Left hindlimb (tissue), 1 donor: ENCODE measurements at places on chromosomes 7 and 10.
A peak's percentile ranks its signal among the peaks of the same experiment; 100 is the strongest.

- DNase-seq: no peak
Measured at GRCh38 chr7:11252705-11253272, 279.1 kb downstream of the PHF14 start.

GRCh38 chr10:21161647-21162046, 264.5 kb upstream of the NEBL start:
- DNase-seq: no peak

DNA sequence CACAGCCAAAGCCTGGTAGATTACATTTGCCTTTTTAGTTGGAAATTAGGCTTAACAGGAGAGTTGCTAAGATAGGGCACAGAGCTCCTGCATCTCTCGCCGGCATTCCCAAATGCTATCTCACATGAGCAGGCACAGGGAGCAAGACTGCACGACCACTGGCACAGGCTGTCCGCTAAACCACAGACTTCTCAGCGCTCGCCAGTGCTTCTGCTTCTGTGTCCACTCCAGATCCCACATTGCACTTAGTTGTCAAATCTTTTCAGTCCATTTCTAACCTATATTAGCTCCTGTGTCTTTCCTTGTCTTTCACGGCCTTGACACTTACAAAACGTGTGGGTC, 138.9 kb downstream of the EGFR start:
- DNase-seq: peak; percentile 31

DNA sequence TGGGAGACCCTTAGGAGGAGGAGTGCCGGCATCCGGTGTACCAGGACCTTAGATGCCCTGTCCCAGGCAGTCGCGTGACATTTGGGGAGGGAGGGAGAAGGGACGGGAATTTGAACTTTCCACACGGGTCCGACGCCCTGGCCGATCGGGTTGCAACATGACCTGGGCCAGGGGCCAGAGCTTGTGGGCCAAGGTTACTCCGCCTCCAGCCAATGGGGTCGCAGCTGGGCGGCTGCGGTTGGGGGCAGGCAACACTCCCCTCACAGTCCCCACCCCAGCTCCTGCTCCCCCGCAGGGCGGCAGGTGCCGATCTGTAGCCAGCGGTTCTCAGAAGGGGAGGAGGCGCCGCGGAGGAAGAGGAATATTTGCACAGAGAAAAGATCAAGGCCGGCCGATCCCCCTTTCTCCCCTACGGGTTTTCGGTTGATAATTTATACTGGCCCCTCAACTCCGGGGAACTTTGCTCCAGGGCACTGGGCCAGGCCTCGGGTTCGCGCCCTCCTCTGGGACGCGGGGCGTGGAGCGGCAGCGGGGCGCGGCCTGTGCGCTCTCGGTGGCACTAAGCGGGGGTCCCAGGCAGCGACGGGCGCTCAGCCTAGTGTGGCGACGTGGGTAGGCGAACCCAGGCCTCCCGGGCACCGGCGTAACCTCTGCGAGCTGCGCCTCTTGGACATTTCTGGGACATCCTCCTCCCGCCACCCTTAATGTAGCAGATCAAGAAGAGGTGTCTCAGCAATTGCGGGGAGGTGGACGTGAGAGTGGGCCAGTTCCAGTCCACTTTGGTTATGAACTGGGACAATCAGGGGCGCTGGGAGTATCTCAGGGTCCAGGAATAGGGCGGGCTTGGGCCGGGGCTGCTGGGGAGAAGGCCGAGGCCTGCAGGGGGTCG, 1.2 kb downstream of the MLXIPL start:
- DNase-seq: no peak

GRCh38 chr7:132732321-132732865, 156.1 kb upstream of the PLXNA4 start:
- DNase-seq: no peak

GRCh38 chr7:1572111-1572822, 2.4 kb upstream of the PSMG3 start:
- DNase-seq: no peak

- DNase-seq: no peak
Measured at GRCh38 chr10:86840498-86840897, 84.1 kb downstream of the BMPR1A start.
